ENCODE measurements at places on chromosomes 12 and 14.
A peak's percentile ranks its signal among the peaks of the same experiment; 100 is the strongest.

- DNase-seq, result no peak
Observed at GRCh38 chr12:130879781-130880389, 8.0 kb downstream of the RAN start.

GRCh38 chr14:51394384-51394783 is 154.3 kb downstream of the TMX1 start:
- DNase-seq, result no peak

DNA sequence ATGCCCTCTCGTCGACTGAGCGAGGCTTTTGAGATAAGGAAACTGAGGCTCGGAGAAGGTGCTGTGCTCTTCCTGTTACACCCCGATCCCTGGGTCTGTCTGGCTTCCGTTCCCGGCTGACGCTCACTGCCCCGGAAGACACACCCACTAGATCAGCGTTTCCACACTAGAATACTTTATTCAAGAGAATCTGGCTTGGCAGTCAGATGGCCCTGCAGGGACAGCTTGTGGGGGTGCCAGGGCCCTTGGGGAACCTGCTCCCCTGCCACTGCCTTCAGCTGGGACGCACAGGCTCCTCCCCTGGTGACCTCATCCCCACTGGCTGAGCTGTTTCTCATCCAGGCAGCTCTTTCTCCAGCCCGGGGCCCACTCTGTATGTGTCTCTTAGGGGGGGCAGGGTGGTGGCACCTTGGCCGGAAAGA is 13.7 kb downstream of the PGF start:
- no peak for DNase-seq

GRCh38 chr12:28032811-28033537 is 60.4 kb upstream of the PTHLH start:
- no peak for DNase-seq

- DNase-seq, result no peak
Observed at GRCh38 chr12:85191-85666, 18.7 kb downstream of the IQSEC3 start.

GRCh38 chr14:22848351-22849164 is 12.2 kb downstream of the MMP14 start:
- DNase-seq, result no peak

- no peak for DNase-seq
Observed at GRCh38 chr14:101074196-101075024, 170.9 kb upstream of the RTL1 start.

DNA sequence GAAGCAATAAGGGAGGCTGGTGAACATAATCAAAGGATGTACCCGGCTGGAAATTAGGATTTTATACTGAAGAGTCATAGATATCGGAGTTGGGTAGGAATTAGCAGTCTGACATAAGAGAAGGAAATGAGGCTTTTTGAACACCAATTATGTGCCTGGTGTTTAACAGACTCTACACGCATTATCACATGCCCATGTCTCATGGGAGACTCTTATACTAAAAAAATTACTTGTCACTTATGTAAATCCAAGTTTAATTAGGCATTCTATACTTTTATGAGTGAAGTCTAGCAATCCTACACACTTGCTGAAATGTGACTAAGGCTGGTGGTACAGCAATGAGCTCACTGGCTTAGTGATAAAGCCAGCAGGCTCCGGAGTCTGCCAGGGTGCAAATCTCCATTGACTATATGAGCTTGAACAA is 93.5 kb downstream of the NUAK1 start:
- peak; percentile 8 for DNase-seq

- DNase-seq, result no peak
Observed at GRCh38 chr14:105315211-105315721, 718 bp downstream of the PACS2 start.

GRCh38 chr14:92860049-92860840 is 62.7 kb upstream of the CHGA start:
- DNase-seq, result no peak

DNA sequence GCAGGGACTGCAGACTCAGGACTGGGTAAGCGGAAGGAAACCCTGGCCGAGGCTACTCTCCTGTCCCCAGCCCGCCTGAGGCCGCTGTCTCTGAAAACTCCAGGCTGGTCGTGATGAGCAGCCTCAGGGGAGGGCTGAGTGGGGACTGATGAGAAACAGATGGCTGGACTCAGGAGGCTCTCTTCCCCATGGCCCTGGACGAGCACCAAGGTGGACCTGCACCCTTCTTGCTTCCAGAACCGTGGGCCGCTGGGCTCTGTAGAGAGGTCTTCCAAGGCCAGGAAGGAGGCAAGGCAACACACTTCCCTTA is 1.1 kb downstream of the TEX22 start:
- no peak for DNase-seq

DNA sequence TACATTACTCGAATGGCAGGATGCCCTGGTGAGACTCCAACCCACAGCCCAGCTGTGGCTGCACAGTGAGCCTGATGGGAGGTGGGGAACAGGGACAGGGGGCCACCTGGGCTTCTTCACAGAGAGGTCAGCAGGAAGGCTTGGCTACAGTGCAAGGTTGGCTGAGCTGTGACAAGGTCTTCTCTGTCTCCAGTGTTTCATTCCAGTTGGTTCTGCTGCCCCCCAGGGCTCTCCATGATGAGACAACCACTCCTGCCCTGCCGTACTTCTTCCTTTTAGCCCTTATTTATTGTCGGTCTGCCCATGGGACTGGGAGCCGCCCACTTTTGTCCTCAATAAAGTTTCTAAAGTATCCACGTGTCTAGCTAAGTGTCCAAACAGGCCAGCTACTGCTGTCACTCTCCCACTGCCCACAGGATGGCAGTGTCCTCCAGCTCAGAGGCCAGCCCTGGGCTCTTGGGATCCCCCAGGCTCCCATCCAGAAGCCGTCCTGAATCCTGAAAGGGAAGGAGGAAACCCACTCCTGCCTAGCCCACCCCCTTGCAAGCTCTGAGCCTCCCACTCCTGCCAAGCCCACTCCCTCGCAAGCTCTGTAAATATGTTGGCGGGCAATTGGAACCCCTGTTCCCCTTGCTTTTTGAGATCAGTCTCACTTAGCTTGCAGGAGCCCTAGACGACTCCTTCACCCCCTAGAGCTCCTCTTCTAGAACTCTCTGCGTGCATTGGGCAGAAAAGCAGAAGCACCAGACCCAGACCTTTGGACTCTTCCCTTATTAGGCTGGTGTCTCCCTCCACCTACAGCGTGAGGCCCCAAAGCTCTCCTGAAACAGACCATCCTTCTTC is 5.4 kb downstream of the C1QL4 start:
- DNase-seq, result no peak

- no peak for DNase-seq
Observed at GRCh38 chr12:127487031-127487430, 779.9 kb upstream of the TMEM132C start.
